Tracheal epithelial cell (primary cell): ENCODE measurements at places on chromosomes 12 and 14. TPM values are rescaled to one million over a fixed set of nuclear protein-coding genes. Genes with fewer than 3 reads are reported as not detected.

POU6F1 gene
- 0.64 and 0.96 TPM in 2 replicates for total RNA-seq

EMP1 gene
- total RNA-seq = 13.4 and 30.6 TPM in 2 replicates

SLC5A8 gene
- total RNA-seq = not detected in 2 replicates

FOXN4 gene
- total RNA-seq = not detected in 2 replicates

RAD51B gene
- total RNA-seq = 9.6 and 12.5 TPM in 2 replicates

CDKN3 gene
- total RNA-seq = 3.4 and 7.5 TPM in 2 replicates

MDGA2 gene
- total RNA-seq = not detected in 2 replicates

ACRBP gene
- total RNA-seq = not detected in 2 replicates

LRRC43 gene
- 0.72 and 1.9 TPM in 2 replicates for total RNA-seq

BATF gene
- total RNA-seq = 0.24 and 10.0 TPM in 2 replicates

LACRT gene
- not detected in 2 replicates for total RNA-seq

PMEL gene
- 2.6 and 2.9 TPM in 2 replicates for total RNA-seq

GRIN2B gene
- total RNA-seq = under 0.01 and 0.24 TPM in 2 replicates

SERPINA1 gene
- total RNA-seq = 1.1 and 10.6 TPM in 2 replicates

NR1H4 gene
- 3.6 TPM in 1 of 2 replicates, not detected in the other for total RNA-seq

ARHGEF25 gene
- 1.9 and 2.2 TPM in 2 replicates for total RNA-seq

PSMA6 gene
- 270 and 283 TPM in 2 replicates for total RNA-seq

OR4K5 gene
- total RNA-seq = not detected in 2 replicates

MARK3 gene
- 51.4 and 70.6 TPM in 2 replicates for total RNA-seq

SSTR1 gene
- total RNA-seq = under 0.01 TPM in 1 of 2 replicates, not detected in the other

KRT82 gene
- not detected in 2 replicates for total RNA-seq

TPPP2 gene
- total RNA-seq = not detected in 2 replicates

SCFD1 gene
- 69.4 and 76.3 TPM in 2 replicates for total RNA-seq

YEATS4 gene
- total RNA-seq = 12.8 and 19.6 TPM in 2 replicates

HOXC10 gene
- 2.2 TPM in 1 of 2 replicates, not detected in the other for total RNA-seq

RFX4 gene
- total RNA-seq = not detected in 2 replicates

SPSB2 gene
- 7.2 and 7.7 TPM in 2 replicates for total RNA-seq

LBHD2 gene
- not detected in 2 replicates for total RNA-seq
